Posterior cingulate gyrus (tissue), 11 donors: ENCODE measurements at places on chromosomes 1 and 21.

DNA sequence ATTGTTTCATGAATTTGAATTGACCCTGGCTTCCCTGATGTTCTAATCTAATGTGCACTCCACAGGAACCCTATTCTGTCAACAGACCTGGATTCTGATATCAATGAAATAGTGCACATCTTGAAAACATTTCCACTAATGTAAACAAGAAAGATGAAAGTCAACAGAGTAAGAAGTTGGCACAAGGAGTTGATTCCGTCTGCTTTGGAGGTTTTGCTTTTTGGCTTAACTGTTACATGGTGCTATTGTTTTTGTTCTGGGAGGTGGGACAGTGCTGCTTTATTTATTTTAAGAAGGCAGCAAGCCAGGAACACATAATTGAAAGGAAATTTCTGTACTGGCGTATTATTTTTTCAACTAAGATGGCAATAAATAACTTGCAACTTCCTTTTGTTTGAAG is 73.3 kb downstream of the LEPR start:
- no peak for DNase-seq

GRCh38 chr1:26536521-26536920 is 7.0 kb downstream of the RPS6KA1 start:
- no peak for DNase-seq

DNA sequence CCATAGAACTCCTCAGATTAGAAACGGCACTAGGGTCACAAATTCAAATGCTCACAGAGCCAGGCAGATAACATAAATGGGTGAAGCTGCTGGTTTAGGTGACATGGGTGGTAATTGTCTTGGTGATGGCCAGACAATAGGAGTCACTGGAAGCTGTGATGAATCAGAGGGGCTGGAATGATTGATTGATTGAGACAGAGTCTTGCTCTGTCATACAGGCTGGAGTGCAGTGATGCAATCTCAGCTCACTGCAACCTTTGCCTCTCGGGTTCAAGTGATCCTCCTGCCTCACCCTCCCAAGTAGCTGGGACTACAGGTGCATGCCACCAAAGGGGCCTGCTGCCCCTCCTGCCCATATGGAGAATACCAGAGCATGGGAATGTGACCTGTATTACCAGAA is 63.0 kb downstream of the HIVEP3 start:
- DNase-seq, result no peak

GRCh38 chr1:181251001-181251712 is 162.7 kb downstream of the IER5 start:
- DNase-seq, result no peak

DNA sequence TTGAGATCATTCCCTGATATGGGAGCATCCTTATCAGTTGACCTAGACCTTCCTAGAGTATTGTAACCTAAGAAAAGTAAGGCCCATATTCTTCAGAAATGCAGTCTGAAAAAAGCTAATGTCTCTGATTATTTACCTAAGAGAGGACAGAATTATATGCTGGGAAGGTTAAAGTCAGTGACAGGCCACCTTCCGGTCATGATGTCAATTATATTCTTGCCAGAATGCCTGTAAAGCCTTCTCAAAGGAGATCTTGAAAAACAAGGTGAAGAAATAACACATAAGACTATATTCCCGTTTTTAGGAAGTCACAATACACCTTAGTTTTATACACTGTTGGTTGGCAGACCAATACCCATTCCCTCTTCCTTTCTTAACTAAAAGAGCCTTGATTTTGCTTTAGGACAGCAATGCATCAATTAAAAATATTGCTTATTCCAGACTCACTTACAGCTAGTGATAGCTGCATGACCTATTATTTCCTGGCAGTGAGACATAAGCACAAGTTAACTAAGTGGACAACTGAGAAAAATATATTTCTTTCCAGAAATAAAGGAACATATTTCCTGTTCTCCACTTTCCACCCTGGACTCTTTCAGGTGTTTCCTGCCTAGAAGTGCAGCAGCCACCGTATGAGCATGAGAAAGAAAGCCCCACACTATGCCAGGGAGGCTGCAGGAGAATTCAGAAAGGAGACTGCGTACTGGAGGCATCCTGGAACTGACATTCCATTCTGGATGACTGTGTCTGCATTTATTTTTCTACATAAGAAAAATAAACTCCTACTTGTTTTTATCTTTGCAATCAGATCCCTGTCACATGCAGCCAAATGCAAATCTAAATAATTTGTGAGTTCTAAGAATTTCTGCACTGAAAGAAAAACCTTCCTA is 332.9 kb upstream of the PTBP2 start:
- DNase-seq, result no peak

DNA sequence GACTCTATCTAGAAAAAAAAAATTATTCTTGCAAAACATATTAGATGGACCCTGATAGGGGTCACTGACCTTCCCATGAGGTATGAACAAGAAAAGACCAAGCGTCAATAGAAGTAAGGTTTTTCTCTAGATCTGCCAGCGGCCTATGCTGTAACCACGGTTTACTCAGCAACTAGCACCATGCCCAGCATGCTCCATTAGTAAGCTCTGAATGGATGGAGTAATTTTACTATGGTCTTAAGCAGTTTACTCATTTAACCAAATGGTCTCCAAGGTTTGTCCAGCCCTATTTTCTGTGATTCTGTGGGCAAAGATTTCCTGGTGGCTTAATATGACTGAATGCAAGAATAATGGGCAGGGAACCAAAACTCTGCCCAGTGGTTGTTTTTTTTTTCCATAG is 113.9 kb downstream of the ADSS2 start:
- DNase-seq, result no peak

DNA sequence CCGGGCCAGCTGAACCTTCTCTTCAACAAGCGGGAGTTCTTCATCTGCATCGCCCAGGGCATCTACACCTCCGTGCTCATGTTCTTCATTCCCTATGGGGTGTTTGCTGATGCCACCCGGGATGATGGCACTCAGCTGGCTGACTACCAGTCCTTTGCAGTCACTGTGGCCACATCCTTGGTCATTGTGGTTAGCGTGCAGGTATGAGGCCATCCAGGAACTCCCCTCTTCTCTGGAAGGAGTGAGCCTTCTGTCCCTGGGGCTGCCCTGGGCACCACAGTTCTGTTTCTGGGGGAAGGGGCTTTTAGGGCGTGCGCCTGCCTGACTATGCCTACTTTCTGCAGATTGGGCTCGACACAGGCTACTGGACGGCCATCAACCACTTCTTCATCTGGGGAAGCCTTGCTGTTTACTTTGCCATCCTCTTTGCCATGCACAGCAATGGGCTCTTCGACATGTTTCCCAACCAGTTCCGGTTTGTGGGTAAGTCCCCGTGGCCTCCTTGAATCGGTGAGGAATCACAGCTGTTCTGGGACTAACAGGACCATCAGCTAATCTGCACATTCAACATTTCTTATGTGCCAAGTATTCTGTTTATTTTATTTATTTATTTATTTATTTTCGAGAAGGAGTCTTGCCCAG is 21.1 kb downstream of the ATP8B2 start:
- no peak for DNase-seq

- no peak for DNase-seq
Measured at GRCh38 chr21:28311411-28312190, 681.1 kb downstream of the LTN1 start.

DNA sequence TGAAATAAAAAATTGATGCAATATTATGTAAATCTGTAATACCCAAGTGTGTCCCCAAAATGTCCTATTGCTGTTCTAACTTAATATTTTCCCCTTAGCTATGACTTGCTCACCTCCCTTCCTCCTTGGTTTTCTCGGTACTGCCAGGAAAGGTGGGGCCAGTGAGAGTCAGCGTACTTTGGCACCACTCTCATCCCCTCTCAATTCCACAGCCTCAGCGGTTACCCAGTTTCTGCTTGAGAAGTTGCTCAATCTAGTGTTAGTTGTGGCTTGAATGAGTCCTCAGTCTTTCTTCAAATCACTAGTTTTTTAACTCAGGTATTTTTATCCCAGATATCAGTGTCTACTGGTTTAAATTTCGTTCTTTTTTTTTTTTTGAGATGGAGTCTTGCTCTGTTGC is 32.3 kb downstream of the BCAS2 start:
- DNase-seq, result no peak

- DNase-seq, result no peak
Measured at GRCh38 chr1:209176866-209177430, 406.6 kb upstream of the CAMK1G start.

DNA sequence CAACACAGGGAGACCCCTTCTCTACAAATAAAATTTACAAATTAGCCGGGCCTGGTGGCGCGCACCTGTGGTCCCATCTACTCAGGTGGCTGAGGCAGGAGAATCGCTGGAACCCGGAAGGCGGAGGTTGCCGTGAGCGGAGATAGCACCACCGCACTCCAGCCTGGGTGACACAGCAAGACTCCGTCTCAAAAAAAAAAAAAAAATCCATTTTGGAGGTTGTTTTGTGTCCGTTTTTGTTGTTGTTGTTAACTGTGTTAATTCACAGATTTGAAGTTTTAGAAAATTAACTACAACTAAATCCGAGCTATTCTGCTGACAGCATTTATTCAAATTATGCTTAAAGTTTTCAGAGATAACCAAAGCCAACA is 618 bp downstream of the CLCC1 start:
- no peak for DNase-seq

- DNase-seq, result no peak
Measured at GRCh38 chr1:201259476-201260235, 23.6 kb upstream of the PKP1 start.

- no peak for DNase-seq
Measured at GRCh38 chr21:31030367-31031106, 7.7 kb downstream of the KRTAP19-8 start.

- DNase-seq, result no peak
Measured at GRCh38 chr1:156584813-156585212, 5.3 kb downstream of the TTC24 start.

GRCh38 chr1:239186487-239186886 is 199.9 kb upstream of the CHRM3 start:
- no peak for DNase-seq

DNA sequence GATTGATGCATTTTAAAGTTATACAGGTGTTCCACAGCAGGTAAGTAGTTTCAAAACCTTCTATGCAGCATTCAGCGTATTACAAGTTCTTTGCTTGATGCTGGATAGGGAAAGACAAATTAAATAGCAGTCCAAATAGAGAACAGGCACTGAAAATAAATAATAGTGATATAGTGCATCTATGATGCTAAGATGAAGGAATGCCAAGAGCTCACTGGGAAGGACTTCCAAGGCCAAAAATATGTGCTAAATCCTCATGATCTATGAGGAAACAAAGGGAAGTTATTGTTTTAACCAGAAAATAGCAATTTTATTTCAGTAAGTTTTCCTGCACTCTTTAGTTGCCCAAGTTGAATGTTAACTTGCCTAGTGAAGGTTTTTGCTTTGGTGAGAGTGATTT is 127.8 kb upstream of the GREM2 start:
- no peak for DNase-seq

GRCh38 chr1:209443975-209444651 is 139.4 kb upstream of the CAMK1G start:
- DNase-seq, result no peak

GRCh38 chr1:56266359-56266758 is 313.0 kb downstream of the PLPP3 start:
- no peak for DNase-seq

DNA sequence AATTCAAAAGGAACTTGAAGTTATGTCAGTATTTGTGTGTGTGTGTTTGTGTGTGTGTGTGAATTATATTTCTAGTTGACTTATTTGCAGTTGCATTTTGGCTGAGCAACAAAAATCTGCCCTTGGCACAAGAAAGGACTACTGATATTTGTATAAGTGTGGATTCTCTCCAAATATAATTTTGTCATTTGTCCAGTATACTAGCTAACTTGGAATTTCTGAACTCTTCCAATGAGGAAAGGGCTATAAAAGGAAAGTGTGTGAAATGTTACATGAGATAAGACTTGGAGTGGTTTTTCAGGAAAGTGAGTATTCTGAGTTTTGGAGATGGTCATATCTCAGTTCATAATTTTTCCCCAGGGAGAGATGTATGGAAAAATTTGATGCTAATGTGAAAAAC is 1384.1 kb upstream of the B3GALT2 start:
- no peak for DNase-seq

GRCh38 chr1:31714442-31715086 is 10.7 kb upstream of the COL16A1 start:
- DNase-seq, result no peak

GRCh38 chr1:93434987-93435386 is 12.9 kb upstream of the FNBP1L start:
- no peak for DNase-seq

DNA sequence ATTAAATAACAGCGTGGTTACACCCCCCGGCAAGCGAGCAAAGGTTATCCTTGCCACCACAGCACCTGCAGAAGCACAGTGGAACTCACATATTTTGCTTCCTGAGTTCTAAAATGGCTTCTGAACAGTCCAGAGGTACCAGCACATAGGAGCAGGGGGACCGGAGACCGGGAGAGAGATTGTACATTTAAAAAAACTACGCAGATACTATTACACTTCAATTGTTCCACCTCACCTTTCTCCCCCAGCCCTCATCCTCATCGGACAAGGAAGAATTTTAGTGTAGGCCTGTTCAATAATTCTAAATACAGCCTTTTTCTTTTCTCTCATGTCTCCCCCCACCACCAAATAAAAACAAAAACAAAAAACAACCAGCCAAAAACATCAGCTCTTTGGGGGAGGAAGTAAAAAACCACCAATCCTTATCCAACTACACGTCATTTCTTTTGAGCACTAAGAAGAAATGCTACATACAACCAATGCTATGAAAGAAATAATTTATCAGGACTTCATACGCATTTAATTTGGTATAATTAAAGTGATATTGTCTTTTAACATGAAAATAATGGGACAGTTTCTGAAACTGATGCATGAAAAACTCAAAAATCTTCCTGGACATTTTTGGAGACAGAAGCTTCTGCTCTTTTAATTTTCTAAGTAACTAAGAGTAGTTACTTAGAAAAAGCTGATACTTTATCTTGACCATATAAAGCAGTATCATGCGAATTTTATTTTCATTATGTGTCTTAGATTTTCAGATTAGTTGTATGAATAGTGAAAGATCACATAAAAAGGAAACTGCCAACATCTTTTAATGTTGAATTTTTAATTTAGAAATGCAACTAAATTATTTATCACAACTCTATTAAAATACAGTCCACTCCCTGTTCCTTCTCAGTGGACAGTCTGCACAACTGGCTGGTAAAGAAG is 9.1 kb downstream of the CDKN2C start:
- DNase-seq, result no peak

- DNase-seq, result no peak
Measured at GRCh38 chr1:209446356-209446755, 137.2 kb upstream of the CAMK1G start.

GRCh38 chr1:174451408-174451807 is 3.6 kb downstream of the GPR52 start:
- no peak for DNase-seq

DNA sequence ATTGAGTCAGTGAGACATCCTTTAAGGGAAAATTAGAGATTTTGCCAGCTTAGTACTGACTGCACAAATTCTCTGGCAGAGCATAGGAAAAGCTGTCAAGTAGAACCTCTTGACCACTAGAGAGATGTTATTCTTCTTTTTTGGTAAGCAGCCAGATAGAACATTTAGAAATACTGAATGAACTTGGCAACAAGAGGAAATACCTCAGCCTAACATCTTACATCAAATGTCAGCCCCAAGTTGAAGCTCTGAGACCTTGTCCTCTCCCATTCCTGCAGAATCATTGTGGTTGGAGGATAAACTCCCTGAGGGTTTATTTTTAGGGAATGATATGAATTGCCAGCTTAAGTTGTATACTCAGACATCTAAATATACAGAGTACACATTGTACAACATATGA is 53.5 kb downstream of the MIGA1 start:
- no peak for DNase-seq

- no peak for DNase-seq
Measured at GRCh38 chr1:152888126-152888525, 10.0 kb downstream of the SMCP start.
